ENCODE measurements at places on chromosomes 6 and 20.

DNA sequence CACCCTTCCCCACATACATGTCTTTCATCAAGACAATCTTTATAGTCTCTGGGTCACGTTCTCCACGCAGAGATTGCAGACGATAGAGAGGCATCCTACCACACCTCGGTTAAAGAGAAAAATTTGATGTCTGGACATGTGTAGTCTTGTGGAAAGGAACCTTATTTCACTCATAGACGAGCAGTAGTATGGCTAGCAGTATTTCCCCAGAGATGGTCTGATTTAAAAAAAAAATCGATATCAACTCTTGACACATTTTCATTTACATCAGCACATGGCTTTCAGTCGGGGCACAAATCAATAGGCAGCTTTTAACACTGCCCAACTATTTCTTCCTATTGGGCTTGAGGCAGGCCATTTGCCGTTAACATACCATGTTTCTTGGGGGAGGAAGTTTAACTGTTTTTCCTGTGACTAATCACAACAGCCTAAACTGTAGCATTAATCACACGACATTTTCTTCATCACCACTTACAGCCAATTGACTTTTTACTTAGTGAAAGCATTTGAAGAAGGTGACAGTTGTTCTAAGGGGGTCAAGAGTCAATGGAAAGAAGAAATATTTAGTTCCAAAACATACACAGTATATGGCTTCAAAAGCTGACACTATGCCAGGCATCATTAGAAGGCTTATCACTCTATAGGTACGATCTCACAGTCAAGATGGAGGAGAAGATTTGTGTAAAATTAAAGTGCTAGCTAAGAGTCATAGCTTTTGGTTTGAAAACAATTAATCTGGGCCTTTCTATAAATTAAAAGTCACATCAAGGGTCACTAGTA lies 129.5 kb upstream of the HDAC2 start:
- no peak for DNase-seq

DNA sequence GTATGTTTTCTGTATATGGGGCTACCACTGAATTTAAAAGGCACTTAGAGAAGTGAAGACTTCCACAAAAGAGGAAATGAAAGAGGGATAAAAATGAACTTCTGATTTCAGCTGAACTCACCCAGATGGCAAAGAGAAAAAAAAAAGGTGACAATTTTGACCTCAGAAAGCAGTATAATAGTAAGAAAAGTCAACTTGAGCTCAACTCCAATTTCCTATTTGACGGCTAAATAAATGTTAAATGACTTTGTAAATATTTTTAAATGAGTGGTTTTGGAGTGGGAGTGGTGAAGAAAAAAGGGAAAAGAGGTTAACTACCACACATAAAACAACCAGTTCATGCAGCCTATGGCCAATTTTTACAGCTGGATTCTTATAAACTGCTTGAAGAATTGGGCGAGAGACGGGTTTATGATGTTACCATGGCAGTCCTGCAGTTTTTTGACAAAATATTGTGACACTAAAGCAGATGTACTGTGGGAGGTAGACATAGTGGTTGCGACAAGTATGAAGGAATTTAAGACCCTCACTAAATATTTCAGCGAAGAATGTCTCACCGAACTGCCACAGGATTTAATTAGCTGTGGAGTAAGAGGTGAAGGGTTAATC lies 49.8 kb upstream of the ADTRP start:
- no peak for DNase-seq

- DNase-seq, result no peak
Observed at GRCh38 chr6:117506180-117506835, 23.8 kb downstream of the DCBLD1 start.

- DNase-seq, result no peak
Observed at GRCh38 chr6:138215093-138215782, 3.1 kb downstream of the PBOV1 start.

- DNase-seq, result no peak
Observed at GRCh38 chr6:122770835-122771601, 8.5 kb upstream of the FABP7 start.

- DNase-seq, result peak; percentile 33
Observed at GRCh38 chr6:20221421-20221820, 9.2 kb upstream of the MBOAT1 start.

DNA sequence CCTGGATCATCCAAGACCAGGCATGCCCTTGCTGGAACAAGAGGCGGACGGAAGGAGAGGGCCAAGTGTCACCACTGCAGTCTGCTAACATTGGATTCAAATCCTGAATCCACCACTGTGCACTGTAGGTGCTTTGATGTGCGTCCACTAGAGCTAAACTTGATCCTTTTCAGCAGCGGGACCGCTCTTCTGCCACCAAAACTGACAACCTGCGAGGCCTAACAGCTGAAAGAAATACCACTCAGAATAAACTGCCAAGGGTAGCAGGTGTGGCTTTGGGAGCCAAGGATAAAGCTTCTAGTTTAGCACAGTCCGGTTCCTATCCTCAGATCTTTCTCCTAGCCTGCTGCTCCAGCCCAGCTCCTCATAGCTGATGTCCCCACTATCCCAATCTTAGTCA lies 108.0 kb downstream of the ATXN1 start:
- no peak for DNase-seq

GRCh38 chr20:44583157-44583556 lies 778 bp downstream of the PKIG start:
- no peak for DNase-seq

GRCh38 chr6:87407561-87407900 lies 241 bp upstream of the CFAP206 start:
- DNase-seq, result peak; percentile 70

DNA sequence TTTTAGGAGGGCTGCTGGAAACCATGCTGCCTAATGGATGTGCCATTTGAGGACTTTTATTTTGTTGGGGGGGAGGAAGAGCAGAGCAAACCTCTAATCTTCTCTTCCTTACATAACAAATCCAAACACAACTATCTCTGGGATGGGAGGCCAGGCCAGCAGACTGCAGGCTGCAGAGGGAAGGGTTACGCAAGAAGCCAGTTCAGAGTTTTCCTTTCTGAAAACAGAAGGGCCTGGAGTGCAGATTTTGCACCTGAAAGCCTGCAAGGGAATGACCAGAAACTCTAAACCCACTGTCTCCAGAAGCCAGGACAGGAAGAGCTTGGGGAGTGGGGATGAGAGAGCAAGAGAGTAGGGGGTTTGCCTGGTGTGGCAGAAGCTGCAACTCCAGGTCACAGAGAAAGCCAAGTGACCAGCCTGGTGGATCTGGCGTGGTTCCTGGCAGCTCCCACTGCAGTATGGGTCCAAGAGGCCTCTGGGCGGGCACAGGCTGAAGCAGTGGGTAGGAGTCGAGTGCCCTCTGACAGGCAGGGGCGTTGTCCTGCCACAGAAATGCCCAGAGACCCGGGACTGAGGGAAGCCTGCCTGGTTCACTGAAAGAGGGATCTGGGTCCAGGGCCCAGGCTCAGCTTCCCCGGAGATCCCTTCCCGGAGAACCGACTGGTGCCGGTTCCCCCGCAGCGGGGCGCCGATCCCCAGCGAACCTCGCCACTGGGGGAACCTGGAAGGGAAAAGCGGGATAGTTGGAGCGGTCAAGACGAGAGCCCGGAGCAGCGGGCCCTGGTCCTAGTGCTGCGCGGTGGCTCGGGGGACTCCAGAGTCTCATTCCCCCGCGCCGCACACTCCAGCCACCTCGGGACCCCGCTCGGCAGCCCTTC lies 6.7 kb downstream of the MAFB start:
- no peak for DNase-seq

DNA sequence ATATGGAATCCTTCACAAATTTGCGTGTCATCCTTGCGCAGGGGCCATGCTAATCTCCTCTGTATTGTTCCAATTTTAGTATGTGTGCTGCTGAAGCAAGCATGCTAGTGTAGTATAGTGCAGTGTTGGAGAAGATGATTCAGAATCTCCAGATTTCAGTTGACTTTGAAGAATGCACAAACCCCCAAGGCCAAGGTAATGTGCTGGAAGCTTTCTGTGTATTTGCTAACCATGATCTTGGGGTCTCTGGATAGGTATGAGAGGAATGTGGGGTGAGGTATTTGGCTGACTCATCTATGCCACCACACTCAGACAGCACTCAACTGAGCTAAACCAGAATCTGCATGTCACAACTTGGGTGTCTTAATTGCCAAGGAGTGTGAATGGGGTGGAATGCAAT lies 42.6 kb upstream of the DEK start:
- no peak for DNase-seq

DNA sequence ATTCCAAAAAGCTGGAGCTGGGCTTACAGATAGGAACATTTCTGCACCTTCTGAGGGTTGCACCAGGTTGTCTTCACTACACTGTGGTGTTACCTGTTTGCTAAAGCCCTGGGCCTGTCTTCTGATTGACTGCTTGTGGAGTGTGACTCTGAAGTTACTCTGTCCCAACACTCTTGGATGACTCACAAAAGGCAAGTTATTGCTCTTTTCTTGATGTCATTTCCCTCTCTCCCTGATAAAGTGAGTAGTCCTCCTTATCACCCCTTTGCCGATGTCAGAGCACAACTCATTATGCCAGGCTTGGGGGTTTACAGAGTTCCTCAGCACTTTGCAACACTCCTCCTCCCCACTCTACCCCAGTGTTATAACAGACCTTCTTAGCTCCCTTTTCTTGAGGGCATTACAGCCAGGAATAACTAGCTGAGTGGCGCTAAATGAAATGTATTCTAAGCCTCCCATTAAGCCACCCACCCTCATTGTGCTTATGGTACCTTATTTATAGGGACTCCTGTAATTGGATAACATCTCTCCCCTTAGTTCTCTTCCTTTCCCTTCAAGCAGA lies 36.1 kb upstream of the NKX2-4 start:
- no peak for DNase-seq

DNA sequence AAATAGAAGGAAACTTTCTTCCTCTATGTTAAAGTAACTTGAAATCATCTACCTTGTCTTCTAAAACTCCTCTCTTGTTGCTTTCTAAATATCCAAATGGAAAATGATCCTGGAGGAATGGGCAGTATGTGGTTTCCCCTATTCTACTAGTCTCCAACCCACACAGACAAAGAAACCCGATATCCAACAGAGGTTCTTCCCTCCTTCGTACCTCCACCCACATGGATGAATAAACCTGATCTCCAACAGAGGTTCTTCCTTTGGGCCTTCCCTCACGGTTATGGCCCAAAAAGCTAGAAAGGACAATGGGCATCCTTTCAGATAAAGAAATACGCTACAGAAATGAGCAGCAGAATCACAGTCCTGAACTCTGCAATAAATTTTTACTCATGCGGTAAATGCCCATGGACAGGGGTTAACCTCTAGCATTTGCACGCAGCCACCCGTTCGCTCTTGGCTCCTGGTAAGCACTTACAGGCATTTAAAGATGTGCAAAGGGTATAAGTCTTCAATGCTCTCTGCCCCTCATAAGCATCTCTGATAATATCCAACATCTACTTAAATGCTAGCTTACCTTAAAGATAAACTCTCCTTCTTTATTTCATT lies 130.9 kb downstream of the GMPR start:
- no peak for DNase-seq

DNA sequence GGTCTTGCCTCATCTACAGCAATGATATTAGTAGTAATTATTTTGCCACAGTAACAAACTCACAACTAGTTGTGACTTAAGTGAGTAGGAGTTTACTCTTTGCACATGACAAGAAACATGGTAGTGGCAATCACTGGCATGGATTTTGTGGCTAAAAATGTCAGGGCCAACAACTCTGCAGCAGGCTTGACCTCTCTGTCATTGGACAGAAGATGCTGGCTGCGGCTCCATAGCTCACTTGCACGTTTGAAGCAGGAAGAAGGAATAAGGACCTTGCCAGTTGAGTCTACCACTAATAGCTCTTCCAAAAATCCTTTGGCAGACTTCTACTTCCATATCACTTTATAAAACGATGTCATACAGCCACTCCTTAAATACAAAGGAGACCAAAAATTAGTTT lies 117.3 kb downstream of the ADGRG6 start:
- no peak for DNase-seq

DNA sequence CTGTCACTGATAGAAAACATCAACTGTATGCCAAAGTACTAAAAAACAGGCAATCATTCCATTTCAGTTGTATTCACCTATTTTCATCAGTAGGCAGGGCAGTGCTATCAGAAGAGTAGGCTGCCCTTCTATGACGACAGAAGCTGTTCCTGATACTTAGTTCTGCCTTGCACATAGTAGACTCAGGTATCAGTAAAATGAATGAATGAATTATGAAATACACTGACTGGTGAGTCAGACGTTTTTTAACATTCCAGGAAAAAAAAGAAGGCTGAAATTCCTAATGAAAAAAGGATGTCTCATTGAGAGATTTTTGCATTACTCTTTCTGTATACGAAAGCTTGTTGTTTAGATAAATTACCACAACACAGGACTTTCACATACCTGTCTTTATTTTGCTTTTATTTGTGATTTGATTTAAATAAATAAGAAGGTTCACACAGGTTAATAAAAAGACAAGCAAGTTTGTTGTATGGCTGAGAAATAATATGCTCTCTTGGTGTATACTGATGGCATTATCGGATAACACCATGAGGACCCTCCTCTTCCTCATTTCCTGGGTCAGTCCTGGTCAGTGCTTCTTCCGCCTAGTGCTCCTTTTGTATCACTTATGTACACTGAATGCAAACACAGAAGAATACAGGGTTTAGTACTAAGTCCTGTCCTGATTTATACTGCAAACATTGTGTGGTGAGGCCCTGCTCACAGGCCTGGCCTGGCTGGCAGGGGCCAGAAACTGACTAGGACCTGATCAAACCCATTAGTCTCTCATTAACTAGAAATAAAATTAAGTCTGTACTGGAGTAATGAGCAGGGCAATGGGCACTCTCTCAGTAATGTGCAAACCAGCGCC lies 39.4 kb upstream of the SPDEF start:
- no peak for DNase-seq

GRCh38 chr20:41111578-41111951 lies 25.8 kb upstream of the PLCG1 start:
- no peak for DNase-seq

DNA sequence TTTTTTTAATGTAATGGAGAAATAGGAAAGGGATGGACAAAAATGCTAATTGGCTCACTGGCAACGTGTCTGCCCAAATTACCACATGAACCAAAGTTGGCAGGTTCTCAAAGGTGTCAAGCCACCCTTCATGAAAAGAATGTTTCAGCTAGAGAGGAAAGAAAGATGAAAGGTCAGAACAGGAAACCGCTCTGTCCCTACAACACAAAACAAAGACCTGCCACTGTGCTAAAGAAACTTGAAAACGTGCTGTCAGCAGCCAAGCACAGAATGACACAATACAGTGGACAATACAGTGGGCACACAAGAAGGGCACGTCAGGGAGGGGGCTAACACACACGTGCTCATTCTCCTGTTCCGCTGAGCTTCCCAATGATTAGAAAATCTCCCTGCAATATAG lies 4.9 kb downstream of the PREP start:
- DNase-seq, result no peak

DNA sequence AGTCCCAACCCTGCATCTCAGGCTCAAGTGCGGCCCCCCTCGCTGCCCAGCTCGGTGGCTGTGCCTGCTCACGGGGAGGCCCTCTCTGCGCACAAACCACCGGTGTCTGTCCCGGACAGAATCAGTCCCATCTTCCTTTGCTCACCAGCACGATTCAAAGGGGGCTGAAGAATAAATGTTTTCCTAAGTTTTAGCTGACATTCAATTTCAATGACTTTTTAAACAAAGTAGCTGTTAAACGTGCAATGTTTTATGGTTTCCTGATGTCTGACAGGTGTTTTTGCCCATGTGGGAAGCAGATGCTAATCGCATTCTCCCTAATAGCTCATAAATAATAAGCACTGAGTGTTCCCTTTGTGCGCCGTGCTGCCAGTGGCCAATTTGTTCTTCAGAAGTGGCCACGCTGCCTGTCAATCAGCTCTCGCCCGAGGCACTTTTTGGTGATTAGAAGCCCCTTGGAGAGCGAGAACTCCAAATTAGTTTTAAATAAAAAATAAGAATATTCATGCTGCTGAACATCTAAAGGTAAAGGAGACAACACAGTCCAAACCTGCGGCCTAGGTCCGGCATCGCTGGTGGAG lies 26.3 kb downstream of the BHLHE23 start:
- peak; percentile 73 for DNase-seq

Data from HAP-1 (cell line).